ENCODE measurements at places on chromosomes 13 and 19.
A peak's percentile ranks its signal among the peaks of the same experiment; 100 is the strongest.

- no peak for DNase-seq
Measured at GRCh38 chr13:60164234-60164889, 634 bp upstream of the DIAPH3 start.

DNA sequence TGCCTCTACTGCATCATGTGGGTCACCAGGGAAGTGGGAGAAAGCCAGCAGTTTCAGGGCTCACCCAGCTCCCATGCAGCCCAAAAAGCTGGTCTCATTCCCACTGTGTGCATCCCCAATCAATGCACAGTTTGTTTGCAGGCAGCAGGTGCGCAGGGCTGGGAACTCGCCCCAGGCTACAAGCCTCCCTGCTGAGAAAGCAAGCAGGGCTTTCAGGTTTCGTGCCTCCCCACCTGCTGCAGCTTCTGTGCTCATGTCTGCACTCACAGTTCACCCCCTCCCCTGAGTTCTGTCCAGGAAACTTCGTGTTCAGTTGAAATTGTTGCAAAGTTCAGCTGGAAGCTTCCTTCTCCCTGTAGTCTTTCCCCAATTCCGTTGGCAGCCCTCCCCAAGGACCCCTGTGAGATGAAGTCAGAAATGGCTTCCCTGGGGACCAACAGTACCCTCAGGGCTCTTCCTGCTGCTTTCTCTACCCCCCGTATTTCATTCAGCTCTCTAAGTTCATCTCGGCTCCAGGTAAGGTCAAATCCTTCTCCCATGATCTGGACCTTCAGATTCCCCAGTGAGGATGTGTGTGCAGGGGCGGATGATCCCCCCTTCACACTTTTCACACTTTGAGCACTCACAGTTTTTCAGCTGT, 10.3 kb upstream of the KLK3 start:
- DNase-seq: no peak

DNA sequence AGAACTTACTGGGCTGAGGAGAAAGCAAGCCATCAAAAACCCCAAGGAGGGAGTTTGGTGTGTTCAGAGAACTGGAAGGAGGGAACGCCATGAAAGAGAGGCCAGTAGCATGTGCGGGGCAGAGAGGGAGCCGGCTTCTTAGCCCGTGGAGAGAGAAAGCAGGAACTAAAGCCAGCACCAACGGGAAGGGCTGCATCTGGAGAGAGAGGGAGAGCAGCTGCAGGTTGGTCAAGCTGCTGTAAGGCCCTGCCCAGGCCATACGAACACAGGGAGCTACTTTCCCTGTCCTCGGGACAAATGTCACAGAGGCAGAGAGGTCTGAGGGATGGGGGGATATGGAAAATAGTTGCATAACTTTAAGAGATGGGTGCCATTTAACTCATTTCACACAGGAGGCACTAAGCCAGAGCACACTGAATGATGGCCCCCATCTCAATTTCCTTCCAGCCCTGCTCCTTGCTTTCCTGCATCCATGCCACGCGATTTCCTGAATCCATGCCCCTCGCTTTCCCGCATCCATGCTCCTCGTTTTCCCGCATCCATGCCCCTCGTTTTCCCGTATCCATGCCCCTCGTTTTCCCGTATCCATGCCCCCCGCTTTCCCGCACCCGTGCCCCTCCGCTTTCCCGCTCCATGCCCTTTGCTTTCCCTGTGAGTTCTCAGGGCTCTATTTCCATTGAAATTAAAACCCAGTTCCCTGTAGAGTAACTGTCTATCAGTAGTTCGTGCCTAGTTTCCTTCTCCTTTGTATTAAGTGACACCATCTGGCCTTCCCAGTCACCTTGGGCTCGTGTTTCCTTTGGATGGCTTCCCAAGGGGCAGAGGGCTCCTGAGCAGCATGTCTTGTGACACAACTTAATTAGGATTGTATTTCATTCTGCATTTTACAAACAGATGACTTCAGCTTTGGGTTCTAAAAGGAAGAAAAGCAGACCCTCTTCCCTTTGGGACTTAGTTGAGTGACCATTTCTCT, 31.5 kb upstream of the TPT1 start:
- no peak for DNase-seq

GRCh38 chr13:102869948-102870676, 24.3 kb downstream of the ERCC5 start:
- DNase-seq: no peak

GRCh38 chr19:17138937-17139598, 63.5 kb downstream of the MYO9B start:
- no peak for DNase-seq

GRCh38 chr19:47057328-47057727, 8.9 kb upstream of the TMEM160 start:
- no peak for DNase-seq

- no peak for DNase-seq
Measured at GRCh38 chr13:110525328-110526319, 35.9 kb downstream of the RAB20 start.

DNA sequence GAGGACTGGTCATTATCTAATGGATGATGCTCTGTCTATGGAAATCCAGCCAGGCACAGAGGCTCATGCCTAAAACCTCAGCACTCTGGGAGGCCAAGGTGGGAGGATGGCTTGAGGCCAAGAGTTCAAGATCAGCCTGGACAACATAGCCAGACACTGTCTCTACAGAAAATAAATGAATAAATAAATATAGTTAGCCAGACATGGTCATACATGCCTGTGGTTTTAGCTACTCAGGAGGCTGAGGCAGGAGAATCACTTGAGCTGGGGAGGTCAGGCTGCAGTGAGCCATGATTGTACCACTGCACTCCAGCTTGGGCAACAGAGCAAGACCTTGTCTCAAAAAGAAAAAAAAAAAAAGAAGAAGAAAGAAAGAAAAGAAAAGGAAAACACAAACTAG, 234.7 kb downstream of the TSHZ3 start:
- DNase-seq: no peak

DNA sequence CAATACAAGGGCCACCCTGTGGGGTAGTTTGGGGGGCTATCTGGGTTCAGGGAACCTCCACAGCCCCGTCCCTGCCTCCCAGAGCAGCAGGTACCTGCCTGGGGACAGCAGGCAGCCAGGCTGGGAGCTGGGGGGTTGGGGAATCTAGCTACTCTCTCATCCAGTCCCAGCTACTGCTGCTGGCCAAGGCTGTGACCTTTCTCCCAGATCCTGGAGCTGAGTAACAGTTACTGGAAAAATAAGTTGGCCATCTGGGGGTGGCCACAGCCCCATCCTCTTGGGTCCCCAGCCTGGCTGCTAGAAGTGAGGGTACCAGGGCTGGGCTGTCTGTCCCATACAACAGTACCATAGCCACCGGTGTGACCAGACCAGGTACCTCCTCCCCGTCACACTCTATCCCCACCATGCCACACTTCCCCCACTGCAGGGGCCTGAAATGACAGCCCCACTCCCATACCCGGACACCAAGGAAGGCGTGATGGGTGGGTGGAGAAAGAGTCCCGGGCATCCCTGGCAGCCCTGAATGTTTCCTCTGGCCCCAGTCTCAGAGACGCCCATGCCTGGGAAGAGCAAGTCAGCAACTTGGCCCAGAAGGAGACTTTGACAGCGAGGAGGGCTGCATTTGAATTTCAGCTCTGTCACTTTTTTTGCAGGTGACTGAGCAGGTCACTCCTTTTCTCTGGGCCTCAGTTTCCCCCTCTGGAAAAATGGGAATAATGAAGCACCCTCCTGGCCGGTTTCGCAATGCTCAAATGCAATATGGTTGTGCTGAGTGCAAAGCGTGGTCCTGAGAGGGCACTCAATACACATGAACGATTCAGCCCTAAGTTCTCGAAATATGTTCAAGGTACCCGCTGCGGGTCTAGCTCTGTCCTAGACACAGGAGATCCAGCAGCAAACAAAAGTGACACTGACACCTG, 30.7 kb upstream of the NFIC start:
- no peak for DNase-seq

GRCh38 chr13:24004142-24004899, 107.0 kb upstream of the C1QTNF9B start:
- no peak for DNase-seq

- DNase-seq: no peak
Measured at GRCh38 chr13:66362485-66362884, 867.7 kb downstream of the PCDH9 start.

DNA sequence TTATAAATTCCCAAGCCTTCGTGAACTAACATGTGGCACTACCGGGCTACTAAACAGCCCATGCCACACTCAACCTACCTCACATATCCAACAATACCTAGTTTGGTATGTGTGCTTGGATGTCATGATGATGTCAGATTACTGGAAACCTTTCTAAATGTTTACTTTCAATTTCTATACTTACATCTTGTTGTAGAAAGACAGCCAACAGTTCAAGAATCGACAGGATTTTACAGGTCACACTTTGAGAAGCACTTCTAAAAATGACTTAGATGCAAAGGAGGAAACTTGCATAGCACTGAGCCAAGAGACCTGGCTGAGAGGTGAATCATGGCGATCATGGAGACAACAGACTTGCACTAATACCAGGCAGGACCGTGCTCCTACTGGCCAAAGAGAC, 209.9 kb downstream of the COL4A1 start:
- DNase-seq: no peak

GRCh38 chr13:35838356-35838755, 292.8 kb downstream of the DCLK1 start:
- no peak for DNase-seq

- no peak for DNase-seq
Measured at GRCh38 chr19:47628078-47628771, 19.3 kb downstream of the BICRA start.

DNA sequence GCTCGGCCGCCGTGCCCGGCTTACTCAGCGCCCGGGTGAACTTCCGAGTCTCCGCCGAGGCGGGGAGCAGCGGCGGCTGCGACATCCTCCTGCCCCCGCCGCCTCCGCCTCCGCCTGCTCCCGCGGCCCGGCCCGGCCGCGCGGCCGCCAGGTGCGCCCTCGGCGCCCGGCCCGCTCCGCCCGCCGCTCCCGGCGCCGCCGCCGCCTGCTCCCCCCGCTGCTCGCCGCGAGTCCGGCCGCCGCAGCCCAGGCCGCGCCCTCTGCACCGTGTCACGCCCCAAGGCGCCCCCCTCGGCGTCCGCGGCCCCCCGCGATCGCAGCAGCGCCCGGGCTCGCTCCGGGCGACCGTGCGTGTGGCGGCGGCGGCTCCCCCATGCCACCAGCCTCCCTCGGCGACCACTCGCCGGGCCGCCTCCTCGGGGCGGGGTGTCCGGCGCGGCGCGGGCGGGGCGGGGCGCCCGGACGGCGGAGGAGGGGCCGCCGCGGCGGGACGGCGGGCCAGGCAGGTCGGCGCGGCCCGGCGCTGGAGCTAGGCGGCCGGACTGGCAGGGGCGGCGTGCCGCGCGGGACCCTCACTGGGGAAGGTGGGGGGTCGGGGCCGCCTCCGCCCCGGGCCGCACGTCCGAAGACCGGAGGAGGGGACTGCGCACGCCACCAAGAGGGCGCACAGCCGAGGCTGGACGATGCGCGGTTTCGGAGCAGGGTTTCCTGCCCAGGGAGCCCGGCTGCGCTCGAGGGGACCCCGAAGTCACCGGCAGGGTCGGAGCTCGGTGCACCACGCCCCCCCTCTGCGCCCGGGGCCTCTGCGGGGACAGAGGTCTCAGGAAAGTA, 108.6 kb upstream of the DOCK9 start:
- peak; percentile 70 for DNase-seq

DNA sequence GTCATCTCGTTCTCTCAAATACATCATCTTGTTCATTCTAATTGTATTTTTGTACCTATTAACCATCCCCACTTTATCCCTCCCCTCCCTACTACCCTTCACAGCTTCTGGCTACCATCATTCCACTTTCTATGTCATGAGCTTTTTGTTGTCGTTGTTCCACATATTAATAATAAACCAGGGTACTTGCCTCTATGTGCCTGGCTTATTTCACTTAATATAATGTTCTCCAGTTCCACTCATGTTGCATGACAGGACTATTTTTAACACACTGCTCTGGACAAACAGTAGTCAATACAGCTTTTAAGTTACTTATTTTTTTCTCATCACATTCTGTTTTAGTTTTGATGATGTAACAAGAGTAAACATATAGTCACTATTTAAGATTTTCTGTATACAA, 872.3 kb downstream of the SLITRK1 start:
- DNase-seq: no peak

DNA sequence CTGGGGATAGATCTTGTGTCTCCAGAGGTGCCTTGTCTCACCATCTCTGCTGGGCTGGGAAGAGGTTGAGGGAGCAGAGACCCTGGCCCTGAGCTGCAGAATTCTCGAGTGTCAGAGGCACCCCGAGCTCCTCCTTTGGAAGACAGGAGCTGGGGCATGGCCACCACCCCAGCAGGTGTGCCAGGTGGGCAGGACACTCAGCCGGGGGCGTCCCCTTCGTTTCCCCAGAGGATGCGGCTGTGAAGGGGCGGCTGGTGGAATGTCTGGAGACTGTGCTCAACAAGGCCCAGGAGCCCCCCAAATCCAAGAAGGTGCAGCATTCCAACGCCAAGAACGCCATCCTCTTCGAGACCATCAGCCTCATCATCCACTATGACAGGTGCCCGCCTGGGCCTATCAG, 14.5 kb downstream of the FUZ start:
- DNase-seq: no peak

- DNase-seq: no peak
Measured at GRCh38 chr19:51564791-51565190, 6.3 kb upstream of the ZNF175 start.

- DNase-seq: no peak
Measured at GRCh38 chr13:30841154-30841553, 64.9 kb upstream of the MEDAG start.

DNA sequence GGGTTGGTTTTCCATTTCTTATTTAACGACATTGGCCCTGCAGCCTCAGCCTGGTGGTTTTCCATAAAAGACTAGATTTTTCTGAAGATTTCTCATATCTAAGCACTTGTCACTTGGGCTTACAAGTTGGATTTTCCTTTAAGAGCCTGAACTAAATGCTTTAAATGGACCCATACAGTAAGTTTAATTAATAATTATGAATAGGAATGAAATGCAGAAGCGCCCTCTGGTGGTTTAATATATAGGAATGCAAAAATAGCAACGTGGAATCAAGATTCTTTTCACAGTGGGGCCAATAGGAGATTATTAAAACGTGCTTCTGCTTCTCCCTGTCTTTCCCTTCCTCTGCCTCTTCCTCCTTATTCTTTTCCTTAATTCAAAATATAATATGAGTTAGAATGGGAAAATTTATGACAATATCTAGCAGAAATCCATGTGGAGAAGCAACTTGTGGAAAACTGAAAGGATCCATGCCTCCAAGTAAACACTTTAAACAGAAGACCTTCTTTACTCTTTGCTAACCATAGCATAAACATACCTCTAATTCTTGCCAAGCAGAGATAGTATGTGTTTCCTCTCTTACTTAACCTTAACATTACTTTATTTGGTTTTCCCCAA, 324.0 kb downstream of the GPC5 start:
- no peak for DNase-seq

- no peak for DNase-seq
Measured at GRCh38 chr13:114145256-114145655, 12.8 kb upstream of the RASA3 start.

DNA sequence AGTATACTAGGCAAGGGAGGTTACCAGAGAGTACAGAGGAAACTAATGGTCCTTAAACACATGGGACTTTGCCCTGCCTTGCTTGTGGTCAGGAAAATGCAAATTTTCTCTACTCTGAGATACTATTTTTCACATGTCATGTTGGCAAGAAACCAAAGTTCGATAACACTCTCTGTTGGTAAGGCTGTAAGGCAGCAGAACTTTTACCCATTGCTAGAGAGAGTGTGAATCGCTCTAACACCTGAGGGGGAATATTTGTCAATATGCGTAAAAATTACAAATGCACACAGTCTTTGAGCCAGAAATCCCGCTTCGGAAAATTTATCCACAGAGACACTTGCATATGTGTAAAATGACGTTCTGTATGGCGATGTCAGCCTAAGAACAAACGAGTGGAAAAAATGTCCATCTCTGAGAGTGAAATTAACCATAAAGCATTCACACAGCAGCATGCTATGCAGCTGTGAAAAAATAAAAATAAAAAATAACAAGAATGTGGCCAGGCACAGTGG, 9.5 kb upstream of the RFX1 start:
- DNase-seq: no peak
